ENCODE measurements at places on chromosomes 3 and 15. TPM values are rescaled to one million over a fixed set of nuclear protein-coding genes. Genes with fewer than 3 reads are reported as not detected.
A peak's percentile ranks its signal among the peaks of the same experiment; 100 is the strongest.

- H3K27me3 ChIP-seq: no peaks in the 10 kb centered on the region
- H3K4me1 ChIP-seq: no peaks in the 10 kb centered on the region
- peaks cover 22% of the 10 kb centered on the region for H3K36me3 ChIP-seq
- no peak overlapping the region for H3K27ac ChIP-seq
These were observed 8.9 kb downstream of the DUT start for GRCh38 chr15:48340111-48340510.

DNA sequence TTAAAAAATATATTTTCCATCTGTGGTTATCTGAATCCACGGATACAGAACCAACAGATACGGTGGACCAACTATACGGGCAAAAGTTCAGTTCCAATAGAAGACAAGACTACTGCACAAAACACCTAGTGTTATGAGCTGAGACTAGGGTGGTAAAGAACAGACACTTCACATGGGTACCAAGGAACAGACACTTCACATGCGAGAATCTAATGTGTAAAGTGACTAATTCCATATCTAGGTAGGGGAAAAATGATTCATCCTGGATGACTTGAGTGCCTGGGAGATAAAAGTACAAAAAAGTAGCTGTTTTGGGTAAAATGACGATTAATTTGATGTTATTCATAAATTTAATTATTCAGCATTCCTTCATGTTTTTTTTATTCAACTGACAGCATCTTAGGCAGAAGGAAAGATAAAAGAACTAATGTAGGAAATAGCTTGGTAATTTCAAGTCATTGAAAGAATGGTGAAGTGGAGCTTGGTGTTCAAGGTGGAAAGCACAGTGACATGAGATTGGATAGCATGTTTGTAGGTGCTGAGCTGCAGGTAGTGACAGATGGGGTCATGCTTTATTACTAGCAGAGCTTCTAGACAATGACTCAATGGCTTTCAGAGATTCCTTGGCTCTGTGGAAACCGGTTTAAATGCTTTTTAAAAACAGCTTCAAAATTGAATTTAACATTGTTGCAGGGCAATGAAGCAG lies 5.2 kb downstream of the CD200 start:
- H3K4me1 ChIP-seq: peaks cover 27% of the 10 kb centered on the region
- H3K27me3 ChIP-seq: no peaks in the 10 kb centered on the region
- no peaks in the 10 kb centered on the region for H3K36me3 ChIP-seq
- no peak overlapping the region for H3K4me3 ChIP-seq
- no peak for DNase-seq

- no peak overlapping the region for H3K27ac ChIP-seq
- no peak for DNase-seq
- no peak overlapping the region for H3K4me3 ChIP-seq
- H3K4me1 ChIP-seq: no peaks in the 10 kb centered on the region
These were observed 130.8 kb upstream of the TSPAN3 start for GRCh38 chr15:77201665-77202064.

GRCh38 chr15:64522226-64522823 lies 61.9 kb downstream of the ZNF609 start:
- DNase-seq: no peak
- H3K27ac ChIP-seq: no peak overlapping the region
- H3K4me1 ChIP-seq: peaks cover 31% of the 10 kb centered on the region
- no peak overlapping the region for H3K4me3 ChIP-seq

DNA sequence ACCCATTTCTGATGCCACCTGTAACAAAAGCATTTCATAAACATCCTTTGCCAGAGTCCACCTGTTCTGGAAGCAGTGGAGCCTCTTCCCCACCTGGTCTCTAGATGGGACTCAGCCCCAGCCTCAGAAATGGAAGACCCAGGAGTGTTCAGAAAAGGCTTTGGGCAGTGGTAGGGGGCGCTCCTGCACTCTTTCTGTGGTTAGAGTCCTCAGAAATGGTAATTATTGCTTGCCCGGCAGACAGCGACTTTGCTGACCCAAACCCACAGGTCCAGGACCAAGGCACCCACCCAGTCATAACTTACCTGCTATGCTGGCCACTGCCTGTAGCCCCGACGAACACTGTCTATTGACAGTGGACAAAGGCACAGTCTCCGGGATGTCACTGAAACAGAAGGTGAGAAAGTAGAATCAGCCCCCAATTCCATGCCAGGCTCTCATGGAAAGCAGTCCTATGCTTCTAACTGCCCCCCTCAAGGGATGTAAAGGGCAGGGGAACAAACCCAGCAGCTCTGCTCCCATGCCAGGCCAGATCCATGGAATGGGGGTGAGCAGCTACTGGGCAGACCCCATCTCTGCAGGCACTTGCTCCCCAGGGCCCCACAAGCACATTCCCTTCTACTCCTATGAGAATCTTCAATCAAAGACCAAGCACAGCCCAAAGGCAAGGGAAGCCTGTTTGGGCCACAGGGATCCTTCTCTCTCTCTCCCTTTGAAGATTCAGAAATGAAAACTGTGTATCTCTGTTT lies 5.1 kb downstream of the ACAA1 start:
- H3K27me3 ChIP-seq: no peaks in the 10 kb centered on the region
- H3K27ac ChIP-seq: no peak overlapping the region
- H3K4me1 ChIP-seq: peaks cover 48% of the 10 kb centered on the region
- DNase-seq: peak; percentile 12
- no peak overlapping the region for H3K4me3 ChIP-seq

DNA sequence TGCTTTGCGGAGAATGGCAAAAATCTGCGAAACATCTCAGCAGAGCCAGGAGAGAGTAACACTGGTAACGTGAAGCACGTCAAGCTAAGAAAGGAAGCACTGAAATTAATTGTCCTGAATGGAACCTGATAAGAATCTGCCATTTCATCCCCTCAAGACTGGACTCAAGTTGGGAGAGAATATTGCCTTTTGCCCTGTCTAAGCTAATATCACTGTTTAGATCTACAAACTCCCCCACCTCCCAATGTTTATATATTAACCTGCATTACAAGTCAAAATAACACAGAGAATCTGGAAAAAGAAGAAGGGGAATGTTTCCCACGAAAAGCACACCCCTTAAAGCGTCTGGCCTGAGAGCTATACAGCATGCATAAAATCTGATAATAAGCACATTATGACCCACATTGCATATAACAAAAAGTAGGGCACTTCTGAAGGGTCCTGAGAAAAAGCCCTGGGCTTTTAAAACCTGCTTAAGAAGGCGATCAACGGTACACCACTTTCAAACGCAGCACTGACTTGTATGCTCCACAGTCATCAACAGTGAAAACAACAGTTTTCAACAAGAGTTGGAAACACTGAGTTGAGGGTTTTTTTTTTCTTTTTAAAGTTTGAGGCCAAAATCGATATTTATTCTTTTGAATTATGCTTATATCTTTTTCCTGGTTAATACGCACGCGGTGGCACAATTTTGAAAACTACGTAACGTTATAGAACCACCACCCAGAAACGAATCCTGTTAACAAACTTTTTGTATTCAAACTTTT lies 1.4 kb upstream of the KAT2B start:
- H3K27me3 ChIP-seq: no peaks in the 10 kb centered on the region
- peak overlapping the region; percentile 79 for H3K27ac ChIP-seq
- peak overlapping the region; percentile 0 for H3K4me3 ChIP-seq
- H3K36me3 ChIP-seq: no peaks in the 10 kb centered on the region

Gene ASB14
- not detected for total RNA-seq

DNA sequence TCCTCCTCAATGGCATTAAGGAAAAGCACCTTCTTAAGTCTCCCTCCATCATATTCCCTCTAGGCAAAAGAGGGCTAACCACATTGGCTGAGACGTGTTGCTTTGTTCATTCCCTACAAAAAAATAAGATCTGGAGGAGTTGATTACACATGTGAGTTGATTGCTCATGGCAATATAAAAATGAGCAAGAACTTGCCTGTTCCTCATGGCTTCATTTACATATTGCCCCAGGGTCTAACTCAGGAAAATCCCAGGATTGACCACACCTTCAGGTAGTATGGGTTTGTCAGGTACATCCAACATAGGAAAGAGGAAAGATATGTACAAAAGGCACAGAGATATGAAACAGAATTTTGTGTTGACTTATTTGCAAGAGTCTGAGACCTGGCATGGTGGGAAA lies 35.5 kb downstream of the NFKBIZ start:
- H3K4me3 ChIP-seq: no peak overlapping the region
- H3K27ac ChIP-seq: no peak overlapping the region
